ENCODE measurements at places on chromosomes 4 and X. TPM values are rescaled to one million over a fixed set of nuclear protein-coding genes. Genes with fewer than 3 reads are reported as not detected.

Gene NDNF
- total RNA-seq: not detected

Gene DHX15
- 98.5 TPM for total RNA-seq

Gene MTNR1A
- 0.43 TPM for total RNA-seq

Gene FDCSP
- not detected for total RNA-seq
